ENCODE measurements at places on chromosomes 3 and 15. TPM values are rescaled to one million over a fixed set of nuclear protein-coding genes. Genes with fewer than 3 reads are reported as not detected.
A peak's percentile ranks its signal among the peaks of the same experiment; 100 is the strongest.

Gene GOLGA8T
- not detected for total RNA-seq

DNA sequence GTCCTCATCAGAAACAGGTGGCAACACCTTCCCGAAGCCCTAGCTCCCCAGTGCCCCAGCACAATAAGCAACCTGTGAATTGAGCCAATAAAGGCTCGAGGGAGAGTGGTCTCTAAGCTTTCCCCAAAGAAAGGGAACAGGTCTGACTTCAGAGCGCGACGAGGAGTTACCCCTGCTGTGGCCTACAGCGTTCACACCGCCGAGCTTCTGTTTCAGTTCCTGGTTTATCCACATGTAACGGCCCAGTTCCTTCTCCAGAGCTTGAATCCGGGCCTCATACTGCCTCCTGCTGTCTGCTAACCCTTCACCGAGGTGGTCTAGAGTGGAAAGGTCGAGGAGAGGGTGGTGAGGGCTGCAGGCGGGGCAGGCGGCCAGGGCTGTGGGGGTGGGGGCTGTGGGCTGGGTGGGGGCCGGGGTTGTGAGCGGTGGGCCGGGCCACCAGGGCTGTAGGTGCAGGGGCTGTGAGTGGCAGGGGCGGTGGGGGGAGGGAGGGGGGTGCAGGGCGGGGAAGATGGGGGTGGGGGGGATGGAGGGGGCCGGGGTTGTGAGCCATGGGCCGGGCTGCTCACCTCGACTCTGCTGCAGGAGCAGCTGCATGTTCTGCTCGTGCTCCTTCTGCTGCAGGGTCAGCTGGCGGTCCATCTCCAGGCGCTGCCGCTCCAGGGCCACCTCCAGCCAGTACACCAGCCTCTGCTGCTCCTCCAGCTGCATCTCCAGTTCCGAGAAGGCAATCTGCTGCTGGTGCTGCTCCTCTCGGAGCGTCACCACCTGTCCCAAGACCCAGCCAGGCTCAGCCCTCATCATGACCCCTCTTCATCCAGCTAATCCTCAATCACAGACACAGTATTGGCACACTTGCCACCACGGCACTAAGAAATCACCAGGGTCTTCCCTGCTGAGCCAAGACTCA, 26.2 kb downstream of the KIF7 start:
- no peak for DNase-seq

- no peak for DNase-seq
Measured at GRCh38 chr3:50445919-50446318, 57.5 kb downstream of the CACNA2D2 start.

GRCh38 chr3:160130071-160130470, 95.2 kb upstream of the C3orf80 start:
- no peak for DNase-seq

GRCh38 chr15:62254137-62254934, 89.3 kb upstream of the C2CD4B start:
- peak; percentile 87 for DNase-seq

DNA sequence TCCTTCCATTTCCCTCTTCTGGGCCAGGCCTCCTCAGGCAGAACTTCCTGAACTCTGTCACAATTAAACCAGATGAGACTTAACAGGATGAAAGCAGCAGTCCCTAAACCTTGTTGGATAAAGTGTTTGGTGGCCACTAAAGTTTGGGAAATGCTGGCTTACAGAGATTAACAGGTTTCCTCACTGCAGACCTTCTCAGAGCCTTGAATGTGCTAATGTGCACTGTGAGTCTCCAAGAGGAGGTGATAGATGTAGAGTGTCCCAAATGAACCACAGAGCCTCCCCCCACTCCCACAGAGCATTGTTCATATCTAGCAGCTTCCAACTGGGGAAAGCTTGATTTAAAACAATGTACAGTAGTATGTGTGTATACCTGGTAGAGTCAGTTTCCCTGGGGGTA, 42.9 kb downstream of the HAPLN3 start:
- DNase-seq = no peak

GRCh38 chr3:43014241-43014640, 35.1 kb downstream of the GASK1A start:
- no peak for DNase-seq

Gene CHRM5
- total RNA-seq = not detected

GRCh38 chr15:46270481-46271147, 635.8 kb downstream of the SQOR start:
- DNase-seq = no peak

GRCh38 chr3:171660188-171660587, 150.1 kb downstream of the PLD1 start:
- no peak for DNase-seq

DNA sequence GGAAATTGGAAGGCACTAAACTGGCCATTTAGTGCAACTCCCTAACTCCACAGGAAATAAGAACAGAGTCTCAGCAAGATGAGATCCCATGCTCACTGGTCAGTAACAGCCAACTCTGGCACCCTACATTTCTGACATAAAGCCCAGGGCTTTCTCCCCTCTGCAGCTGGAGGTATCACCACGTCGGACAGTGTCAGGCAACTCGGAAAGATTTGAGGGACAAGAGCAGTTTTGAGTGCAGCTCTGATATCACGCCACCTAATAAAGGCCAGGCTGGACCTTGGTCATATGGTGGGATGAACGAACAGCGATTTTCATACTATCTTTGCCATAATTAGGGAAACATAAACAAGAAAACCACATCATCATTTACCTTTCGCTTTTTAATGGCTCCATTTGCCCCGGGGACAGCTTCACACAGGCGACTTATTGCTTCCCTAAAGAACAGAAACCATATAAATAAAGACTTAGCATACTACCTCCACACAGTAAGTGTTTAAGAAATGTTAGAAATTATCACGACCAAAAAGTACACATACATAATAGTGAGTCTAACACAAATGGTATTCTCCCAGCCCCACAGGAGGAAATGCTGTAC, 12.5 kb downstream of the EID1 start:
- DNase-seq = no peak

GRCh38 chr3:42847731-42848130, 27.9 kb downstream of the CYP8B1 start:
- DNase-seq = no peak

Gene PLSCR5
- not detected for total RNA-seq

DNA sequence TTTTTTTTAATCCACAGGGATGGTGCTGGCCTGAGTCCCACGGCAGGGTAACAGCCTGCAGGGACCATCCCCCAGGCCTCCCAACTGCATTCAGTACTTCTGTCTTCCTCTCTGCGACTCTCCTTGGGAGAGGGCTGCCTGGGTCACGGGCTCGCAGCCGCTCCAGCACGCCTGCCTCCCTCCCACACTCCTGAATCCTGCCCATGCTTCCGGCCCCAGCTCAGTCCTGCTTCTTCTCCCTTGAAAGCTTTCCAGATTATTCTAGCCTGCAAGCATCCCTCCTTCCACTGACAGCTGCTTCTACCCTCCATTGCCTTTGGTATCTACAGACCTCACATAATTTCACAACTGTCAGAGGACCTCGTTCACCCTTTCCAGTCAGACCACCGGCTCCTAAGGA, 32.4 kb downstream of the MEGF11 start:
- DNase-seq = no peak

Gene MGLL
- 85.3 TPM for total RNA-seq

Gene ABHD5
- total RNA-seq = 28.8 TPM

- DNase-seq = no peak
Measured at GRCh38 chr15:67738056-67738455, 87.3 kb upstream of the SKOR1 start.

GRCh38 chr15:45795440-45796069, 160.7 kb downstream of the SQOR start:
- DNase-seq = no peak

DNA sequence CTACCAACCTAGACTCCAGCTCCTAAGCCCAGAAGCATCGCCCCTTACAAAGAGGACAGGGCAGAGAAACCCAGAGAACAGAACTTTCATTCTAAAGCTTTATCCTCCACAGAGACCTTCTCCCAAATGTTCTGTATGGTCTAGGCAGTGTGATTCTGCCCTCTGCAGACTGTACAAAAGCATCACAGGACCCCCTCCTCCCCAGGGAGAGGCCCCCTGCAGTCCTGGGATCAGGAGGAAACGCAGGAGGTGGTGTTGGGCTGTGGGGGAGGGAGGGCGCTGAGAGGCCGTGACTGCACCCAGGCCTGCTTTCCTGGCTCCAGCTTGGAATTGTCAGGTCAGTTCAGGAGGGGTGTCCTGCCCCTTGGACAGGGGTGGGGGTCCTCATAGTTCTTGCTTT, 101.3 kb downstream of the DGKG start:
- DNase-seq = no peak

DNA sequence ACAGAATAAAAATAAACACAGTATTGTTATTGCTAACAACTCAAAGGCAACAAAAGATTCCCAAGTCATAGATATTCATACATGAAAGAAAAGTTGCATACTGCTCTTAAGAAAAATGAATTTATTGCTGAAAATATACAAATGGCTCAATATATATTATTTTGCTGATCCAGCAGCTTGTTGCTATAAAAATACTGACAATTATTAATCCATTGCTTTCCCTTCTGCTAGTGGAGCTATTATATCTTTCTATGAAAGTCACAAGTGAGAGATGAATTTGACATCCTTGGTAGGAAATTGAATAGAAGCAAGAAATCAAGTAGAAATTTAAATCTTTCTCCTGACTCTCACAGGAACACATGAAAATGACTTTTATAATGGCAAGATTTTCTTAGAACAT, 179.2 kb upstream of the MBNL1 start:
- no peak for DNase-seq

Gene LYSMD2
- total RNA-seq = 10.5 TPM

Gene CX3CR1
- 6.5 TPM for total RNA-seq

DNA sequence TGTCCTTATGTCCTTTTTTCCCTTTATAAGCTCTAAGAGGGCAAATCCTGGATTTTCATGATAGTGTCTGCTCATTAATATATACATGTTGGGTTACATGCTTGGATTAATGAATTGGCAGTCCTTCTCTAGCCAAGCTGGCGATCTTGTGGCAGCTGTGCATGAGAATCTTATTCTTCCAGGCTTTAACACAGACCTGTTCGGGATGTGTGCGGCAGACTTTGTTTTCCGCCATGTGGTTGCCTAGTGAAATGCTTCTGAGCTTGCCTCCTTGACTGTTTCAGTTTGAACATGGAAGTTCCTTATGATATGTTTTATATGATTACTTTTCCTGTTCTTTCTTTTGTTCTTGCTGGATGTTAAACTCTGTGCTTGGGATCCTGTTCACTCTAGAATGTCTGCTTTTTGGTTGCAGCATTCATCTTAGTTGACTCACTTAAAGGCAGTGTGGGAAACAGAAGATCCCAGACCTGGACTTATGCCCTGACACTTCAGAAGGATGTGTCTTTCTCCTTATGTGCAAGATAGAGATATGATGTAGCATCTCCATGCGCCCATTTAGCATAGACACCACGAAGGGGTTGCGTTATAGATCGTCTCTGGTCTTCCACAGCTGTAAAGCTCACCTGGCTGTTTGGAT, 7.2 kb downstream of the CHCHD6 start:
- no peak for DNase-seq

Gene CPEB1
- 1.1 TPM for total RNA-seq

Gene GNAT1
- total RNA-seq = not detected

- peak; percentile 62 for DNase-seq
Measured at GRCh38 chr3:16337856-16338540, 73.0 kb downstream of the OXNAD1 start.

Gene RAB7A
- total RNA-seq = 202 TPM

Gene PRR20G
- total RNA-seq = not detected

Gene SLC9C1
- 0.29 TPM for total RNA-seq

Gene RHCG
- total RNA-seq = not detected

DNA sequence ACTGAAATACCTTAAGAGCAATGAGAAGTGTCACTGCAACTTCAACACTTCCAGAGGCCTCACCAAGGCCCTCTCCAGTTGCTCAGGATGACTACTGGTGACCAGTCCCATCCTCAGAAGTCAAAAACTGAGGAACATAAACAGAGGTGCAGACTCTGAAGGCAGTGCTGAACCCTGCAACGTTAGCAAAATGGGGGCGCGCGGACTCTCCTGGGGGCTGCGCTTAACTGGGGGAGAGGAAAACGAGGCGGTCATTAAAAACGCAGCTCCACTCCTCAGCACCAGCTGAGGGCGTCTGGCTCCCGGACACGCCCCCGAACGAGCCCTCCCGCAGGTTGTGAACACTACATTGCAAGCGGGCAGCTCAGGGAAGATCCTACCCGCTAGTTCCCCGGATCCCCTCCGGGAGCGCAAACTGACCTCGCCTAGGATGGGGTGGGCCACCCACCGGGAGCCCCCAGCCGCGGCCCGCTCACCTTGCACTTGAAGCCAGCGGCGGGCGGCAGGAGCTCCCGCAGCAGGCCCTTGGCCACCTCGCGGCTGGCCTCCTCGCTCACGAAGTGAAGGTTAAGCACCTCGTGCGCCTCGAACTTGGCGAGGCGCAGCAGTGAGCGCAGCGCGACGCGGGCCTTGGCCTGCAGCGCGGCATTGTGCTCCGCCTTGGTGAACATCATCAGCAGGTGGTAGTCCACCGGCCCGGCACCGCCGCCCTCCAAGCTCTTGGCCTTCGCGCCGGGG, 711 bp downstream of the XXYLT1 start:
- peak; percentile 78 for DNase-seq

Gene SEMA6D
- total RNA-seq = 9.0 TPM

Gene PCSK6
- 5.0 TPM for total RNA-seq

Gene TM4SF18
- 9.0 TPM for total RNA-seq

Gene SLC6A1
- total RNA-seq = 2.3 TPM

DNA sequence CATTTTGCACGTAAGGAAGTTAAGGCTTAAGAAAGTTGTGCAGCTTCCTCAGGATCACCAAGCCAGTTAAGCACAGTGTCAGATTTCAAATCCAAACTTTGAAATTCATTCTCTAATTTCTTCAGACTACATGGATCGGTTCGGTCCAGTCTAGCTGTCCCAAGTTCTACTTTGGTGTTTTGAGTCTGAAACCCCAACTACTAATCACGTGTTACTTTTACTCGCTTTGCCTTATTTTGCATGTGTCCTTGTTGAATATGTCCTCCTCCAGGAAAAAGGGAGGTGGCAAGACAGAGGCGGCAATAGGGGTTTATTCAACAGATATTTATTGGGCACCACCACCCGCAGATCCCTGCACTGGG, 522 bp upstream of the GXYLT2 start:
- DNase-seq = no peak

Measured in aorta (tissue), 5 donors.